D341Med (cell line): ENCODE measurements at places on chromosomes 6 and 20.

DNA sequence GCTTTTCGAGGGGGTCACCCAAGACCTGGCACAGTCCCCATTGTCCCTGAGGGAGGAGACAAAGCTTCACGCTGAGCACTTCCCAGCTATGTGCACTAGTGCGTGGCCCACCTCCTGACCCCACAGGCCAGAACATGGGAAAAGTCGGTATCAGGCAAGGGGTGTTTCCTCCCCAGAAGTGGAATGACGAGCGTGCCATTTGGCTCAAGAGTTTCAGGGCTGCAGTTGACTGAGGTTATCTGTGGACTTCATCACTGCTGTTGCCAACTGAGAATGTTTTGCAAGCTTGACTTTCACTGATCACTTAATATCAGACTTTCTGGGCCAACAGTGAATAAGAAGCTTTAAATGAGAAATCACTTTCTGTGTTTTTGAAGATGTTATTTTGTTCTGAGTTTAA, 137.0 kb upstream of the AFDN start:
- DNase-seq = no peak

GRCh38 chr6:168530653-168531071, 89.7 kb downstream of the SMOC2 start:
- DNase-seq = no peak

DNA sequence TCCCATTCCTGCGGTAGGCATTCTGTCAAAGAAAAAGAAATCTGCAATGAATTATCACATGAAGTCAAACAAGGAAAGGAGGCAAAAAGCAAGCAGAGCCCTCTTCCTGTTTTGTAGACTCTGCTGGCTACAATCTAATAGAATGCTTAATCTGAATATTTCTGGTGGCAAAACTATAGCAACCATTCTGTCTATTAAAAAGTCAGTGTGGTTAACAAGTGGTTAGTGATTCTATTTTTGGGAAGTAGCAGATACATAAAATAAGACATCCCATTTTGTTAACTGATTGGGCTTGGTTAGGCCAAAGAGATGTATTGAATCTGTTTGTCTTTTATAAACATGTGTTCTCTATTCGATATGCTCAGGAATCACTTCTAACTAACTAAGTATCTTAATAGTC, 442.3 kb downstream of the CDC5L start:
- DNase-seq = no peak

- DNase-seq = no peak
Measured at GRCh38 chr20:50138120-50138478, 15.4 kb downstream of the PEDS1 start.

DNA sequence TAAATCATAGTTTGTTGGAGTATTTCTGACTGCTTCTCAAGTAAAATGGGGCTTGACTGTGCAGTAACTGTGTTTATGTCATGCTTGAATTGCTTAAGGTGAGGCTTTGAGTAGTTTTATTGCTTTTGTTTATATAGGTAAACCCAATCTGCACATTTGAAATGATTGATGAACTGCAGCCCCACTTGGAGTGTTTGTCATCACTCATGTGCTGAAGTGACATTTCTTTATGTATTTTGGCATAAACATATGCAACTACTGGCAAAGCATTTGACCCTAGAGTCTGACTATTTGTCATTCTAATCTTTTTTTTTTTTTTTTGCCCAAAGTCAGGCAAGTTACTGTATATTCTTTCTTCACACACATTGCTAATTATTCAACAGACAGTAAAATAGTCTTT, 491.4 kb upstream of the POU3F2 start:
- no peak for DNase-seq

DNA sequence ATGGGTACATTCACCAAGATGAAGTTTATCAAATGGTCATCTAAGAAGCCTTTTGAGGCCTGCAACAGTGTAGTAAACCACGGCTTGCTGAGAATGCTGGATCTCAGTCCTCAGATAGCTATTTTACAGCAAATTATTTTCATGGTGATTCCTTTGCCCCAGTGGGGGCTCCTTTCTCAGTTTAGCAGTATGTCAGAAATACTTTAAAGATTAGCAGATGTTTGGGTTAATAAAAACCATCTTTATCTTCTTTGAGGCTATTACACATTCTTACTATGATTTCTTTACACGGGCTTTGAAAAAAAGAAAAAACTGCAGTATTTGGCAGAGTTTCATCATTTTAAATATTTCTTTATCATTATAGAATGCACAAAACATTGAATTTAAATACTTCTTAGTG, 10.7 kb downstream of the MYLIP start:
- DNase-seq = no peak

- no peak for DNase-seq
Measured at GRCh38 chr20:24950128-24950835, 1.2 kb downstream of the CST7 start.

DNA sequence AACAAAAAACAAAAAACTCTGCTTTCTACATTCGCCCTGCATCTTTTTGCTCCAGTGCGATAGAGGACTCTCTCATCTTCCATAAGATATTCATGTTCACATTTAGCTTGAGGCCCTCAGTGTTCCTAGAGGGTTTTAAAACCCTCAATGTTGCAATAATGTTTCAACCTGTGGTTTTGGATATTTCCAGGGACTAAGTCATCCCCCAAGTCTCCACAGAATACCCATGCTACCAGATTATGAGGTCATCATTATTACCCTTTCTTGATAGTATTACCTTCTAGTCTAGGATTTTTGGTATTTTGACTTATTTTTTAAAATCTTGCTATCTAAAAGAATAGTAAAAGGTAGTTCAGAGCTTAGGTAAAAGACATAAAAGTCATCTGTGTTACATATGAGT, 480.5 kb upstream of the ID4 start:
- no peak for DNase-seq

- peak; percentile 52 for DNase-seq
Measured at GRCh38 chr6:10991115-10991514, 53.0 kb downstream of the ELOVL2 start.

DNA sequence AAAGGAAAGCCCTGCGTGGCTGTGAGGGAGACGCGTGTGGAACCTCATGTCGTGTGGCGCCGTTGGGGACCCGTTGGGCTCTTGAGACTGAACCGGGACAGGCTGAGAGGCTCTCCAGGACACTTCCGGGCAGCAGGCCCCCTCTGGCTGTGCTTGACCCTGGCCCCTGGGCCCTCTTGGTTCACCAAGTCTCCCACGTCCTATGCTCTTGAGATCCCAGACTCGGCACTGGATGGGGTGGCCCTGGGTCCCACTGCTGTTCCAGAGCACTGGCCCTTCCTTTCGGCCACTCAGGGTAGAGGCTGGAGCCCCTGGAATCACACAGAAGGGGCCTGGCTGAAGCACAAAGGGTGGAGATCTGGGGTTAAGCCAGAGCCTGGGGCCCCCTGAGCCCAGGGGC, 30.4 kb downstream of the NTSR1 start:
- DNase-seq = no peak

GRCh38 chr20:37774156-37774555, 80.3 kb downstream of the CTNNBL1 start:
- no peak for DNase-seq

DNA sequence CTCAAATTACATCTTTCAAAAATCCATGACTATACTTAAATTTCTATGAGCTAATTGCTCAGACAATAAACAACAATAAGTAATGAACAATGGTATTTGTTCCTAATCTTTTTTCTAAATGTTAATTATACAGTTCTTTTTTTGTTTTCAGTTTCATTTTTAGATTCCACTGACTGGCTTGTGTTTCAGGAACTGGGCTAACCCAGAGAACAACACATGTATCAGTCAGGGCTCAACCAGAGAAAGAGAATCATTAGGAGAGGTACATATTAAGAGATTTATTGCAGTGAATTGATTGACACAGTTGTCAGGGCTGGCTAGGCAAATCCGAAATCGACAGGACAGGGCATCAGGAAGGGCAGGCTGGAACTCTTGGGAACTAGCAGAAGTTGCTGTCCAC, 182.8 kb downstream of the GRM1 start:
- no peak for DNase-seq

- DNase-seq = no peak
Measured at GRCh38 chr20:49843139-49843538, 30.5 kb downstream of the SLC9A8 start.
